ENCODE measurements at places on chromosomes 12 and 14.

- DNase-seq, result no peak
These were observed 24.8 kb downstream of the LRRIQ1 start for GRCh38 chr12:85060916-85061315.

- no peak for DNase-seq
These were observed 2.2 kb downstream of the TMEM132C start for GRCh38 chr12:128269181-128269591.

DNA sequence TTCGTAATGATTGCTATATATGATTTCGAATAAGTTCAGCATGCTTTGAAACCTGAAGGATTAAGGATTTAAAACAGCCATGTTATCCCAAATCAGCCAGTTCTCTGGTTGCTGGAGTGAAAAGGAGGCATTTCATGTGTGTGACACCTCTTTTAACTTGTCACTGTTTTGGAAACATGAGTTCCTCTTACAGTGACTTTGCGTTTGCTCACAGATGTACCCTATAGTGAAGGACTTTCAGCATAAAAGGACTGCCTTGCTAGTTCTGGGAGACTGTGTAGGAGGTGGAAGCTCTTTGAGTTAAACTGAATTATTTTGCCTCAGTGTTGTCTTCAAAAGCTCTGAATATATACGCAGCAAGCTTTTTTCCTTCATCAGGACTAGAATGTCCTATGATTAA, 7.6 kb downstream of the RNASE11 start:
- DNase-seq, result no peak

- DNase-seq, result no peak
These were observed 273.1 kb downstream of the TMTC2 start for GRCh38 chr12:82959821-82960220.

- no peak for DNase-seq
These were observed 72.9 kb downstream of the ASCL4 start for GRCh38 chr12:107847430-107847829.

All from fibroblast of upper back skin (primary cell).